ENCODE measurements at places on chromosomes 3 and 15.

DNA sequence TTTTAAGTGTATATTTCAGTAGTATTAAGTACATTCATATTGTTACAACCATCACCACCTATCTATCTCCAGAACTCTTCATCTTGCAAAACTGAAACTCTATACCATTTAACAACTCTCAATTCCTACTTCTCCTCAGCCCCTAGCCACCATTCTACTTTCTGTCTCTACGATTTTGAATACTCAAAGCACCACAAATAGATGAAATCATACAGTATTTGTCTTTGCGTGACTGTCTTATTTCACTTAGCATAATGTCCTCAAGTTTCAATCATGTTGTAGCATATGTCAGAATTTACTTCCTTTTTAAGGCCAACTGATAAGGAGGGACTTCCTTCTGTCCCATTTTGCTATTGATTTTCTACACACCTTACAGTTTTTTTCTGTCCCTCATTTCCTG, 593.3 kb downstream of the FHIT start:
- DNase-seq, result no peak

DNA sequence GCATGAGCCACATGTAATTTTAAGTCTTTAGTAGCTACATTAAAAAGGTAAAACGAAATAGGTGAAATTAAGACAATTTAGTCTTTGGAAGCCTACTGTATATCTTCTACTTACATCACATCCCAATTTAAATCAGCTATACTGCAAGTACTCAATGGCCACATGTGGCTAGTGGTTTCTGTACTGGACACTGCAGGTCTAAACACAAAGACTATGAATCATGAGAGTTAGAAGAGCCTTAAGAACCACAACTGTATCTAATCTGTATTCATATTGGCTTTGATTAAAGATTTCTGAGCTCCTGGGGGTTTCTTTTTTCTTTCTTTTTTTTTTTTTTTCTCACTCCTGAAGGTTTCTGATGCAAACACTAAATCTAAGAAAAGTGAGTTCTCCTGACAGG, 2.3 kb upstream of the EIF1B start:
- no peak for DNase-seq

- DNase-seq, result no peak
These were observed 33.8 kb downstream of the ALDH1L1 start for GRCh38 chr3:126146525-126147146.

DNA sequence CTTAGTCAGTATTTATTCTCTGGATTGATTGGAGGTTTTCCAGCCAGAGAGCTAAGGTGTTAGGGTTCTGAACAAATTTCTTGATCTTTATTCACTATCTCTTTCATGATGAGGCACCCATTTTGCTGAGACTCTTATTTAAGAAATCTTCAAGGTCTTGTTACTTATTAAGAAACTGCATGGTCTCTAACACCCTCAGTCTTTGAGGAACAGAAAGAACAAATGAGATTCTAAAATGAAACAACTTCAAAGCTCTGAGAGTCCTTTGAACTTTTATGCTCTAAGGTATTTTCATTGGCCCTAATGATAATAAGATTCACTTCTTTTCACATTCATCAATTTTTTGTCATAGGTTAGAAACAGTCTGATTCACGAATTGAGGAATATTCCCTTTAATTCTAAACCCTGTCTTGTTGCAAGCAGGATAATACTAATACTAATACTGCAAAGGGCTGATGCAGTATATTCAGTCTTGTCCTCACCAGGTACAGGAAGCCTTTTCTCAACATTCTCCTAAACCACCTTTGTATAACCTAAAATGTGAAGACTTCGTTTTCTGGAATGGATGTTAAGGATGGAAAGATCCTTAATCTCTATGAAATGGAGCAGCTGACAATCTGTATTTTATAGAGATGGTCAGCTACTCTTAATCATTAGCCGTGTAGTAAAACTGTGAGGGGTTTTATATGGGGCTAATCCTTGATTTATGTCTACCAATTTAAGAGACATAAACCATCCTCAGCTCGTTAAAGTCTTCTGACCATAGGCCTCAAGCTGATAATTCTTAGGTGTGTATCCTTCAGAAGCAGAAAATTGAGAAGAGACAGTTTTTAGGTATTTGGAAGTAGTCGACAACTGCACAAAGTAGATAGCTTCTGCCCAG, 198.3 kb downstream of the OTOL1 start:
- no peak for DNase-seq

- DNase-seq, result peak; percentile 30
These were observed 357 bp upstream of the MAN2C1 start for GRCh38 chr15:75368689-75369239.

- DNase-seq, result no peak
These were observed 26.3 kb downstream of the DZIP1L start for GRCh38 chr3:138089091-138089490.

- no peak for DNase-seq
These were observed 28.5 kb downstream of the DNAJC13 start for GRCh38 chr3:132445817-132446216.

DNA sequence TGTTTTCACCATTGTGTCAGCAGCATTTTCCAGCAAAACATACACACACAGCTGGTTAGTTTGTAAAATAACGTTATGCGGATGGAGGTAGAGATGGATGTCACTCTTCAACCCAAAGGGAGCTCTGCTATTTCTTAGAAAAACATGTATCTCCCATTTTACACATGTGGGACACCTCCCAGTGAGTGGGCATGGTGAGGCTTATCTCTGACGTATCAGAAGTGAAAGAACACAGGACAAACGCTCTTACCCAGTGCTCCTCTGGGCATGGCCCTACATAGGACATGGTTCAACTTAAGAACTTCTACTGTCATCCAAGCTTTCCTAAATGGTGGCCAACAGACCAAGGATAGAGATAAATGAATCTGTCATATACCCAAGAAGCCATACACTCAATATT, 2.1 kb downstream of the FAM240A start:
- no peak for DNase-seq

DNA sequence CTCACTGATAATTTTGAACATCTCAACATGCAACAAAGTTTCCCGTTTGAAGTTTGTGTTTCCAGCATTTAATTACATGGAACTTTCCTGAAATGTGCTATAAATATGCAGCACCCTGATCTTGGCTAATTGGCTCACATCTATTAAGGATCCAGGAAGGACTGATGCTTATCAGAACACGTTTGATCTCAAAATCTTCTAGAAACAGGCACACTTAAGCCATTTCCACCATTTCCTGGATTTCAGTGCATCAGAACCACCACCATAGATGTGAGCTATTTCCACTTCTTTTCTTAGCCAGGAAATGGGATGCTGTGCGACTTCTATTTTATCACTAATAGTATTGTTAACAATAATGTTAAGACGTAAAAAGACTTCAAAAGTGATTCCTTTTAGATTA, 228.9 kb downstream of the FEZF2 start:
- no peak for DNase-seq

- no peak for DNase-seq
These were observed 11.8 kb upstream of the PLXND1 start for GRCh38 chr3:129618186-129618820.

DNA sequence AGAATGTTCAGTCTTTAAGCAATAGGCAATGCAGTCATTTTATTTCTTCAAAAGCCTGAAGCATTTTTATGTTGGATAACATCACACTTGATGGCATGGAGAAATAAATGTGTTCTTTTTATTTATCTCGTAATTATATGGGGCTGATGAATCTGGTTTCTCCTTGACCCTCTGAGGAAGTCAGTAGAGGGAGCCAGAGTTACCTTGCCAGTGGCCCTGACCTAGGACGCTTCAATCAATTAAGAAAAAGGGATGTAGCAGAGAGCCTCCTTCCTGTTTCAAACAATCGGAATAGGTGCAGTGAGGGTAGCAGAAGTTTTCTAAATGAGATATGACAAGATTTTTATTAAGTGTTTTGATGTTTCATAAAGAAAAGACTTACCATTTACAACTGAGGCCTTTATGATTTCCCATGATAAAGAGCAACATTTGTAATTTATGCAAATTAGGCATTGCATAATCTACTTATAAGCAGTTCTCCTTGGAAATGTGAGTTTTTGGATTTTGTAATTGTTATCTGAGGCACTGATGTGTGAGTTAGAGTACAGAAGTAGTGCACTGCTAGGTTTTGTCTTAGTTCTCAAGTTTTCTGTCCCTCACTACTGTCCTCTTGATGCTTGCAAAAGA, 129.1 kb downstream of the RAP2B start:
- DNase-seq, result no peak

DNA sequence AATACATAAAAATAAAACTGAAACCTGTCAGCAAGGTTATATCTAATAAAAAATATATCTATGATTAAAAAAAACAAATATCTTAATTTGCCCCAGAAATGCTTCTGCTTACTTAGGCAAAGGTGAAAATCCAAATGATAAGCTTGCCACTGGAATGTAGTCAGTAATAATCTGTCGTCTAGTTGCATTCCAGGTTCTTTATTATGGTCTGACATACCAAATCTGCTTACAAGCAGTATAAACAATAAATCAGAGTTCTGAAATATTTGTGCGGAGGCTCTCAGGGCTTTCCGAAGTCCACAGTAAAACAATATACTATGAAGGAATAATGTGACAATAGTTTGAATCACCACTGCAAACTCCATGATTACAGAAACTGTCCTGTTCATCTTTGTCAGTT, 1133.5 kb downstream of the ROBO1 start:
- no peak for DNase-seq

DNA sequence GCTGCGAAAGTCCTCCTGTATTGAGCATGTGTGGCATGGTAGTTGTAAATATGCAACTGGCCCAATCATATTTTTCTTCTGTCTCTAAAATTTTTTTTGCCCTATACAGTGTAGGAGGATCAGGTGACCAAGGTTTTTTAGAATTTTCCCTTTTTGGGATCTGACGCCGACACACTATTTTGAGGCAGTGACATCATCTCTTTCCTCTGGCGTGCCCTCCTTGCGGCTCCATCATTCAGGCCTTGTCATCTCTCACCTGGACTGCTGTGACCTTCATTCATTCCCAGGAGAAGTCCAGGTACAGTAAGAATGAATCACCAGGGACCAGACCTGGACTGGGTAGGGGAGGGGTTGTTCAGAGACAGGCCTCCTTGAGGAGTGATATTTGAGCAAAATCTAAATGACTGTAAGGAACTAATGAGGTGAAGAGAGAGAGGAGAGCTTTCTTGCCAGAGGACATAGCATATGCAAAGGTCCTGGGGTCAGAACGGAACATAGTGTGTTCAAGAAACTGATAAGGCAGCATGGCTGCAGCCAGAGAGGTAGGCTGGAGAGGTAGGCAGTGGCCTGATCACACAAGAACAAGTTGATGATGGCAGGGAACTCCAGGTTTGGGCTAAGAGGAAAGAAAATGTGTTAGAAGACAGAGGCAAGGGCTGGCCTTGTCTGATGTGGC, 38.7 kb downstream of the ARNT2 start:
- no peak for DNase-seq

DNA sequence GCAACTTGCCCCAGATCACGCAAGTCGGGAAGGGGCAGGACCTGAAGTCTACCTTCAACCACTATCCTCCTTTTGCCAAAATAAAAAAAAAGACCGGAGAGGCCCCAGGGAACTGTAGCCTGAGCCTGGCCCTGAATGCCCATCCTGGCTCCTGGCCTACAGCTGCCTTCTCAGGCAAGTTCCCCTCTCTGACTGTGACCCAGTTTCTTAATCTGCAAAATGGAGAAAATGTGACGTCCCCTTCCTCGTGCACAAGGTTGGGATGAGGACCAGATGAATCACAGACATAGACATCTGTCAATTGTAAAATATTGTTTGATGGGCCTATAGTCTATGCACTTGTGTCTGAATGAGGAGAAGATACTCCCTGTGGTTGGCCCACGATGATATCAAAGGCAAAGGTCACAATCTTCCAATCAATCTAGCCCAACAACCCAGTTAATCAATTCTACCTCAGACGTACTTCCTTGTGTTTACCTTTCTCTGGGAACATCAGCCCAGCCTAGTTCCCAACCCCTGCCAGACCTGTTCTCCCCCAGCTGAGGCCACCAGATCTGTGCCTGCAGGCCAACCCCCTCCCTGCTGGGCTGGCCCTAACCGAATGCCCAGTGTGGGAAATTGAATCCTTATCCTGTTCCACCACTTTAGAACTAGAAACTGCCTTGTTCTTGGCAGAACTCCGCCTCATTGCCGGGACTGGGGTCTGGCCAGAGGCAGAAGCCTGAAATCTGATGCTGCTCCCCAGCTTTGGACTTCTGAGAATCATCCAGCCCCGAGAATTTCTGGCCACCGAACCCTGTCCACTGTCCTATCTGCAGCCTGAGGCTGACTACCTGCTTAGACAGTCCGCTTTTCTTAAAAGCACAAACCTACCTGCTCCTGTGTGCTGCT, 101.8 kb upstream of the LIPC start:
- no peak for DNase-seq

DNA sequence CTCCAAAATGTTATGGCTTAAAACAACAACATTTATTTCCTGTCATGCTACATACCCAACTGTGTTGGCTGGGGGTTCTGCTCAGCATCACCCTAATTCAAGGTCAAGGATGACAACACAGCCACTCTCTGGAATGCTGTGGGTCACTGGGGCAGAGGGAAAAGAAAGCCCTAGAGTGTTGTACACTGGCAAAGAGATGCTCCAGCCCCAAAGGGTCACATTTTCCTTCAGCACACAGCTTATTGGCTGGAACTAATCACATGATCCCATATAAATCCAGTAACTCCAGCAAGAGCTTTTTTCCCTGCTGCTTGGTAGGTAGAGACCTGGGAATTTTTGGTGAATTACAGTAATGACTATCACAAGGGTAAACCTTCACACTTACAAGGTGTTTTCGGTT, 1041.4 kb downstream of the NTRK3 start:
- no peak for DNase-seq

DNA sequence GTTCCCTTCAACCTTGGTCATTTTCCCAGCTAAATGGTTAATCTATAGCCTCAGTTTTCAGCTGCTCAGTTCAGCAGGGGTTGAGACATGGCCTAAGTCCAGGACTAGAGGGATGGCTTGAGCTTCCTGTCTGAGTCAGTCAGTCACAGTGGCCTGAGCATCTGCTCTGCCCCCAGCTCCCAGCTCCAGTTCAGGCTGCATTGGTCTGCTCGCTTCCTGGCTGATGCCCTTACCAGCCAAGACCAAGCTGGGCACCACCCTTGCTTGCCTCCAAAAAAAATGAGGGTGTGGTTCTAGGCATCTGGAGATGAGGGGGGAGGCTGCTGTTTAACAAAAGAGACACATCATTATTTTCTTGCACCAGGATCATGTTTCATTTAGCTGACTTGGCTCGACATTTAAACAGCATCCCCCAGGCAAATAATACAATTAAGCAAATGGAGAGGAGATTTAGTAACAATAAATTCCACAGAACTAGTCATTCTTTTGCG, 70.7 kb downstream of the WNT5A start:
- no peak for DNase-seq

- DNase-seq, result no peak
These were observed 410.1 kb downstream of the RAP2B start for GRCh38 chr3:153572165-153572564.

GRCh38 chr3:151216641-151217607, 13.9 kb upstream of the GPR171 start:
- no peak for DNase-seq

DNA sequence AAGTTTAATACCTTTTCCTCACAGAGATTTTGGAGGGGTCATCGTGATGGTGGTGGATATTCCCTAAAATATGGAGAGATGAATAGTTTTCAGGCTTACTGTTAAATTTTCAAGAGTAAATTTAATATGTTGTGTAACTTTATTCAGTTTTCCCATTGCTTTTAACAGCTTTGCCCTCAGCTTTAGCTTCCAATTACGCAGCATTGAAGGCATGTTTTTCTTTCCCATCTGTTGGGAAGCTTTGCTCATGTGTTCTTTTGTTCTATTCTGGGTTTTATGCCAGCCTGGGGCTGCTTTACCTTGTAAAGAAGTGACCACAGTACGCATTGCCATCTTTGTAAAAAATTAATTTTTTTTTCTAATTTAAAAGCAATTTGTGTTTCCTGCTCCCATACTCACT, 151.5 kb downstream of the B3GALNT1 start:
- DNase-seq, result no peak
